CD4-positive, alpha-beta T cell treated with Interleukin-17A for 1 hour (primary cell): ENCODE measurements at places on chromosomes 2 and 18.

GRCh38 chr2:154700136-154700535, 1.6 kb downstream of the KCNJ3 start:
- DNase-seq: no peak

GRCh38 chr18:50190236-50190635, 4.7 kb downstream of the MYO5B start:
- no peak for DNase-seq

GRCh38 chr2:73640511-73640911, 1.7 kb downstream of the NAT8 start:
- DNase-seq: no peak

DNA sequence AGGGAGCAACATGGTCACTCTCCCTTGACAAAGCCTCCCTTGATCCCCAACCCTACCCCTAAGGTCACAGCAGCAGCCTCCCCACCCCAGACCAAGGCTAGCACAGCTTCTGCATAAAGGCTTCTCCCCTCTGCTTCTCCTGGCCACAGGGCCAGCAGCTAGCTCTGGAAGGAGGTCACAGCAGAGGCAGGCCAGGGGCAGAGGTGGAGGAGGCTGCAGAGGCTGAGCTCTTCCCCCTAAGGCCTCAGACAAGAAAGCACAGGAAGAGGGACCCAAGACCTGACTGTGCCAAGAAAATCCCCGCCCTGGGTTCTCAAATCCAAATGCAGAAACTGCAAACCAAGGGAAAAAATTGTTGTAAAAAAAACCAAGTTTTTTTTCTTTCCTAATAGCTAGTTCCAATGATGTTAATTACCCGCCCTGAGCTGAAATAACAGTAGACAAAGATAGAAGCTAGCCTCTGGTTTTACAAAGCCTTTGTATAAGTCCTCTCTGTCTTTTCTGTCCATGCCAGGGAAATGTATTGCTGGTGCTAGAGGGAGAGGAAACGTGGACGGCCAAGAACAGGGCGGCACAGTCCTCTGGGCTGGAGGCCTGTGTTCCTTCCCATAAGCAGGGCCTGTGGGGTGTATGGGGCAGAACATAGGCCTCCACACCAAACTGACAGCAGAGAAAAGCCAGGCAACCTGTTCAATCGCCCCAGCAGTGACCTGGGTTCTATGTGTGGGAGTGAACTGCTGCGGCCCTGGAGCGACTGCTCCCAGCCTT, 79.5 kb downstream of the POLR1A start:
- no peak for DNase-seq

DNA sequence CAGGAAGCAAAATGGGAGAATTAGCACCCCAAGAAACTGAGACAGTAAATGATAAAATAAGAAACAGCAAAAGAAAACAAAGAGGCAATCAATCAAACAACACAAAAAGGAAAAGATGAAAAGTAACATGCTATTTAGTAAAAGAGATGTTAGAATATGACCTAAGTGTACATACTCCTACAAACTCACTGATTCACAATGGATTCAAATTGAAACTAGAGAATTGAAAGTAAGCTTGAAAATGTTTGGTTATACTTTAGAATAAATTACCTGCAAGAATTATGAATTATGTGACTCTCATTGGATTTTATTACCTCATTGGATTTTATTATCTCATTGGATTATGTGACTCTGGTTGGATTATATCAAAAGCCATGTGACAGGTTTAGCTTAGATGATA, 22.8 kb upstream of the CCNYL1 start:
- DNase-seq: no peak

DNA sequence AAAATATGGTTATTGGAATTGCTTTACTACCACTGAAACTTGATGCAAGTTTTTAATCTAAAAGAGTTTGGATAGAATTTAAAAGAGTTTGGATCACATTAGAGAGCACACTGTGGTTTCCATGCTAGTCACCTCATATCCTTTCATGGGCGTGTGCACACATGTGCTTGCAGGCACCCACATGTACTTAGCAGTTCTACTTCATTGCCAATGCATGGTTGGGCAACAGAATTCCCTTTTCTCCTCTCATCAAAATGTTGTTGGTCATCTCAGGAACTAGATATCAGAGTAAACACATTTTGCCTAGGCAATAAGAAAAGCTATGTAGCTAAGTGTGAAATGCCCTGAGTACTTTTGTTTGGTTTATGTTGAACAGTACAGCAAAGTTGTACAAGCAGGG, 254.1 kb upstream of the RASGRP3 start:
- DNase-seq: no peak

- no peak for DNase-seq
Measured at GRCh38 chr2:134108113-134108512, 145.8 kb upstream of the MGAT5 start.

- no peak for DNase-seq
Measured at GRCh38 chr18:47063096-47063495, 27.7 kb upstream of the ELOA2 start.

GRCh38 chr2:86764661-86765309, 25.9 kb downstream of the CD8A start:
- peak; percentile 74 for DNase-seq

GRCh38 chr18:48956356-48956755, 5.6 kb upstream of the SMAD7 start:
- no peak for DNase-seq

DNA sequence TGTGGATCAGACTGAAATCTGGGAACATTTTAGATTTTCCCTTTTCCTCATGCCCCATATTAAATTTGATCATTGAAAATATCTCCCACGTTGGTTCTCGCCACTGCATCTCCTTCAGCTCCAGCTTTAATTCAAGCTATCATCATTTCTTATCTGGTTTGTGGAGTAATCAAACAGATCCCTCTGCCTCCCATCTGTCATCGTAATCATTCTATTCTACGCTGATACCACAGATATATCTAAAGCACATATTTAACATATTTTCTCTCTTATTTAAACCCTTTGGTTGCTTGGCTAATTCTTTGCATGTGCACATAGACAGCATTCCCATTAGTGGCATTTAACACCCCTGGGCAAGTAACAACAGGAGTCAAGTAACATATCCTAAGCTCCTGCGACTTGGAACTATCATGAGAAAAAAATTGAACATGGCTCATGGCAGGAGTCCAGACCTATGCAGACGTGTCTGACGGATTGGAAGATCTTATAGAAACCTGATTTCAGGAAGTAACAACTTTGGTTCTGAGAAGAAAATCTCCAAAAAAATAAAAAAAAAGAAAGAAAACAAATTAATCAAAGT, 158.8 kb upstream of the KYNU start:
- DNase-seq: no peak

DNA sequence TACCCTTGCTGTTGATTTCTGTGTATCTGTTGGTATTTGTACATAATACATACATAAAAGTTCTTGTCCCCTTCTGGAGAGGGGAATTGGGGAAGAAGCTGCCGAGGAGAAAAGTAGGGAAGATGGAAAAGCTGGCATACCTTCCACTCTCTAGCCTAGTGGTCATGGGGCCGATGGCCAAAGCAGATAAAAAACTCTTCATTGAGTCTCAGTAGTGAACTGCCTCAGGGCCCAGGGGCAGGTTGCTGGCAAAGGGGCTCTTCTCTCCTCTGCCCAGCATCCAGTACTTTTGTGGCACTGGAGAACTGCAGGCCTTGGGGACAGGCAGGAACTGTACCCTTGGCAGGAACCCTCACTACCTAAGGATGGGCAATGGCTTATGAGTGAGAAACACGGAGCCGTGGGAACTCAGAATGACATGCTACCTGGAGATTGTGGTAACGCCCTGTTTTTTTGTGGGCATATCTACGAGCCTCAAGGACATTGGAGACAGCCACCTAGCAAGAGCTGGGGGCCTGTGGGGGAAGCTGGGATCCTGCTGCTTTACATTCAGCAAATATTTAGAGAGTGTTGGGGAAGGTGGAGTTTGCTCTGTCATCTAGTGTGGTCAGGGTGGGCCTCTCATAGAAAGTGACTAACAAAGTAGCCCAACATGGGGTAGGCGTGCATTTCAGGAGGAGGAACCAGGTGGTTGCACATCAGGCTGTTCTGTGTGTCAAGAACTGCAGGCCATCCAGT, 22.6 kb upstream of the ITGB6 start:
- no peak for DNase-seq

DNA sequence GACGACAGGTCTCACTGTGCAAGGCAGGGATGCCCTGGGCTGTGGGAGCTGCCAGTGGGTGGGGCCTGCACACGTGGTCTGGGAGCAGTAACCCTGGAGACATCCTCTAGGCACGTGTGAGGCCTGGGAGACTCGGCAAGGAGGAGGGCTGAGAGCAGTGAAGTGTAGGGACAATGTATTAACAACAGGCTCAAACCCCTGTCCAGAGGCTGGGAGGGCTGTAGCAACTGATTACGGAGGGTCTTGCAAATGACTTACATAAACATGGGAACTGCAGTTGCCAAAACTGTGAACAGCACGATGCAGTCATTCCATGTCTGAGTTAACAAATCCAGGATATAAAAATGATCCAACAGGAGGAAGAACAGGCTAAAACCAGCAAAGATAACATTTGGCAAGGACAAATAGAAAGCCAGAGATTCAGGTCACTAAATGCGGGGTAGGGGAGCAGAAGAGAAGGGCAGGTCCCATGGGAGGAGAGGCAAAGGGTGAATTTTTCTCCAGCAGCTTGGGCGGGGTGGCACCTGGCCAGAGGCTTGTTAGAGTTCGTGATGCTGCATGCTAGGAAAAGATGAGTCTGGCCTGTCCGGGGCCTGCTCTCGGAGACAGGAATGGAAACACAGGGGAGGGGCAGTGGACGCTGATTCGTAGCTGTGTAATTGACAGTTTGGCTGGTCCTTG, 44.9 kb downstream of the CYP27C1 start:
- DNase-seq: no peak

GRCh38 chr2:102336502-102336945, 19.1 kb upstream of the IL18R1 start:
- no peak for DNase-seq

- no peak for DNase-seq
Measured at GRCh38 chr2:117760916-117761315, 53.6 kb upstream of the DDX18 start.

DNA sequence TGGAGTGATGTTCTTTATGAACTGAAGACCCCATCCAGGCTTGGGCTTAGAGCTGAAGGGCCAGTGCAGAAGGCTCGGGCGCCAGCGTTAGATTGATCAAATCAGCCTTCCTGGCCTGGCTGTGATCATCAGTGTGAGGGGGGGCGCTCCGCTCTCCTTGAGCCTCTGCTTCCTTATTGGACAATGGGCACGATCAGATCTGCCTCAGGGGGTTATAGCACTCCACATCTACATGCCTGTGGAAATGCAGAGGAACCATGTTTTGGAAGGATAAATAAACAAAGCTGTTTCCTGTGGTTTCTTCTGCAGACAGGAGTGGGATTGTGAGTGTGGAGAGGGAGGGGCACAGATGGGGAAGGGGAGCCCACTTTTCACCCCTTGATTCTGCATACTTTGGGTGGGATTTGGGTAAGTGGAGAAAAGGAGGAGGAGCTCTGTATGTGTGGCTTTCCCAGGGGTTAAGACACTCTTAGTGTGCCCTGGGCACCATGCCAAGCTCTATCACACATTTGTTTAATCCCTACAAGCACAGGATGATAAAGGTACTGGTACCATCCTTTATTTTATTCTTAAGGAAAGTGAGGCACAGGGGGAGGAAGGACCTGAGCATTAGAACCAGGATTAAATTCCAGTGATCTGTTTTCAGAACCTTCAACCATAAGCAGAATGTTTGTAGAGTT, 150.5 kb downstream of the EN1 start:
- no peak for DNase-seq

DNA sequence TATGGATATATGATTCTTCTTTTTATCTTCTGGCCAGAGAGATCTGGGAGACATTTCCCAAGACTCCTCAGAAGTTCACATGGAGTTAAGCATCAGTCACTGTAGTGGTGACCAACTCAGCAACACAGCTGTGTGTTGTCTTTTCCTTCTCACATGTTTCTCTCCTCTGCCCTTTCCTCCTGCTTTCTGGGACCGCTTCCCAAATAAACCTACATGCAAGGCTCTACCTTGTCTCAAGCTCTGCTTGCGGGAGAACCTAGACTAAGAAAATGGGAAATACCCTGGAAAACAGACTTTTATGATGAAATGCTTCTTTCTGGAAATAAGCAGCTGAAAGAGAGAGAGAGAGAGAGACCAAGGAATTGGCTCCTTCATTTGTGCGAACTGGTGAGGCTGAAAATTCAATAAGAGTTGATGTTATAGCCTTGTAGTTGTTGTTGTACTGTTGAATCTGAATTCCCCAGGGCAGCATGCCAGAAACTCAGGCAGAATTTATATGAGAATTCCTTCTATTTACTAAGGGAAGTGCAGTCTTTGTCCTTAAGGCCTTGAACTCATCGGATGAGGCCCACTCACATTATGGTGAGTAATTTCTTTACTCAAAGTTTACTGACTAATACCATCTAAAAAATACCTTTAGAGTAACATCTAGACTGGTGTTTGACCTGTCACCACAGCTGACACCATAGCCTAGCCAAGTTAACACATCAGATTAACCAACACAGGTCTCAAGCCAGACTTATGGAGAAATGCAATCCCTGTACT, 22.7 kb upstream of the DSC1 start:
- DNase-seq: no peak

DNA sequence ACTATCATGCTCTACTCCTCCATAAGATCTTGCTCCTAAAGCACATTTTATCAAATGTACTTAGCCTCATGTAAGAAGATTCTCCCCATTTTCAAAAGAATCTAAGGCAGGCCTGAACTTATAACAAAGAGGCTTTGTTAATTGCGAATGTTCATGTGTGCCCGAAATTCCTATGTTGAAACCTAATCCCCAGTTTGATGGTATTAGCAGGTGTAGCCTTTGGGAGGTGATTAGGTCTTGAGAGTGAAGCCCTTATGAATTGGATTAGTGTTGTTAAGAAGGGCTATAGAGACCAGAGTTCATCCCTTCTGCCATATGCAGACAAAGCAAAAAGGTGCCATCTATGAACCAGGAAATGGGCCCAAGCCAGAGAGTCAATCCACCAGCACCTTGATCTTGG, 234.5 kb downstream of the PAX3 start:
- DNase-seq: no peak

DNA sequence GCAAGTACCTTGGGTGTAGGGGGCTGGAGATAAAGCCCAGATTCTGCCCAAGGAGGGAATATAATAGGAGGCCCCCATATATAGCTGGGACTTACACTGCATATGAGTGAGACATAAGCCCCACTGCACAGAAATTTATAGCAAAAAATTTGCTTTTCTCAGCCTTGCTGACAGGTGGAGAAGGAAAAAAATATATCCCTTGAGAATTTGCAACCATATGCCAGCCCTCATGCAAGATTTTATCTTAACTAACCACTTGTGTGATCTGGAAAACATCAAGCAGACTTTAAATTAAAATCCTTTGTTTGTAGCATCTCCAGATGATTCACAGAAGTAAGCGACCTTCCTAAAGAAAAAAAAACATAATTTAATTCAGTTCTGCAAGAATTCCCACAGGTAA, 288.2 kb downstream of the BCL2 start:
- no peak for DNase-seq
